ENCODE measurements at places on chromosomes 13 and 19. TPM values are rescaled to one million over a fixed set of nuclear protein-coding genes. Genes with fewer than 3 reads are reported as not detected.

GRCh38 chr19:33221638-33222037 lies 4.0 kb downstream of the SLC7A10 start:
- no peak for DNase-seq
- no peak overlapping the region for H3K4me3 ChIP-seq
- H3K36me3 ChIP-seq: no peaks in the 10 kb centered on the region
- H3K27ac ChIP-seq: no peak overlapping the region

- peak overlapping the region; percentile 71 for H3K4me3 ChIP-seq
- H3K27ac ChIP-seq: peak overlapping the region; percentile 99
- peaks cover 35% of the 10 kb centered on the region for H3K4me1 ChIP-seq
- no peaks in the 10 kb centered on the region for H3K36me3 ChIP-seq
Observed at GRCh38 chr19:748274-748598, 2.7 kb upstream of the MISP start.

GRCh38 chr13:107043021-107043956 lies 475.4 kb upstream of the ARGLU1 start:
- no peaks in the 10 kb centered on the region for H3K36me3 ChIP-seq
- no peak overlapping the region for H3K4me3 ChIP-seq
- peaks cover 5% of the 10 kb centered on the region for H3K4me1 ChIP-seq
- H3K27ac ChIP-seq: no peak overlapping the region
- peak; percentile 61 for DNase-seq
- no peaks in the 10 kb centered on the region for H3K27me3 ChIP-seq

DNA sequence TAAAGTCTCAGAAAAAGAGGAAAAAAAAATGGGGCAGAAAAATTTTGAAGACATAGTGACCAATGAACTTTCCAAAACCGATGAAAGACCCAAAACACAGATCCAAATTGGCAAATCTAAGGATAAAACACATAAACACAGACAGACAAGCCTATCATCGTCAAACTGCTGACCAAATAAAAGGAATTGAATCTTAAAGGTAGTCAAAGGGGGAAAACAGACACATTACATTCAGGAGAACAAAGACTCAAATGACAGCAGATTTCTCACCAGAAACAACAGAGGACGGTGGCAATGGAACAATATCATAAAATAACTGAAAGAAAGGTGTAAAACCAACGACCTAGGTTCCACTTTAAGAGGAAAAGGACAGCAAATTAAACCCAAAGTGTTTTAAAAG lies 10.2 kb downstream of the RBM26 start:
- peak; percentile 22 for DNase-seq
- H3K27ac ChIP-seq: no peak overlapping the region
- no peaks in the 10 kb centered on the region for H3K27me3 ChIP-seq
- peaks cover 27% of the 10 kb centered on the region for H3K36me3 ChIP-seq
- no peak overlapping the region for H3K4me3 ChIP-seq

GRCh38 chr13:106246666-106247188 lies 288.7 kb downstream of the EFNB2 start:
- H3K4me3 ChIP-seq: no peak overlapping the region
- no peaks in the 10 kb centered on the region for H3K36me3 ChIP-seq
- no peak overlapping the region for H3K27ac ChIP-seq
- no peaks in the 10 kb centered on the region for H3K27me3 ChIP-seq

GRCh38 chr13:74210693-74211393 lies 76.6 kb upstream of the KLF12 start:
- no peak for DNase-seq
- H3K27me3 ChIP-seq: peaks cover 2% of the 10 kb centered on the region
- H3K4me1 ChIP-seq: peaks cover 3% of the 10 kb centered on the region

DNA sequence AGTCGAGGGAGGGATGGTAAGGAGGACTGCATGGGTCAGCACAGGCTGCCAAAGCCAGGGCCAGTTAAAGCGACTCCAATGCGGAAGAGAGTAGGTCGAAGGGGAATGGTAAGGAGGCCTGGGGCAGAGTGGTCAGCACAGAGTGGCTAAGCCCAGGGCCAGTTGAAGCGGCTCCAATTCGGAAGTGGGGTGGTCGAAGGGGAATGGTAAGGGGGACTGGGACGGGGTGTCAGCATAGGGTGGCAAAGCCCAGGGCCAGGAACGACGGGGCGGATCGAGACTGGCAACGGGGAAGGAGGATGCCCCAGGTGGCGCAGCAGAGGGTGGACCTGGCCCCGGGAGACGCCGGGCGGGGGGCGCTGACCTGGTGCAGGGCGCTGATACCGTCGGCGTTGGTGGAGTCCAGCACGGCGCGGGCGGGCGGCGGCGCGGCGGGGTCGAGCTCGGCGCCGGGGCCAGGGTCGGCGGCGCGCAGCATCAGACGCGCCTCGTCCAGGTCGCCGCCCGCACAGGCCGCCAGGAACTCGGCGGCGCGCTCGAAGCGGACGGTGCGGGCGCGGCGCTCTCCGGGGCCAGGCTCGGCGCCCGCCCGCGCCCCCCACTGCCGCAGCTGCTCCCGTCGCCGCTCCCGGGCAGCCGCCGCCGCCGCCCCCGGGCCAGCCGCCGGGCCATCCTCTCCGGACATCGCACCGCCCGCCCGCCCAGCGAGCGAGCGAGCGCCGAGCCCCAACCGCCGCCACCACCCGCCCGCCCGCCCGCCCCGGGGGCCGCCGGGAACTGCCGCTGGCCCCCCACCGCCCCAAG lies at the start of gene PPP1R12C:
TSS of gene PPP1R12C (minus strand) at position 779 of the 804 bp plus-strand sequence. CDS start at position 685, 94 bp downstream.
- peak; percentile 43 for DNase-seq
- peak within 1 kb of the TSS; percentile 60 for H3K27ac ChIP-seq
- no peaks in the 10 kb centered on the region for H3K27me3 ChIP-seq
- peaks cover 38% of the 10 kb centered on the region for H3K4me1 ChIP-seq
- H3K4me3 ChIP-seq: peak within 1 kb of the TSS; percentile 94
- peaks cover 9% of the 10 kb centered on the region for H3K36me3 ChIP-seq

GRCh38 chr19:1251330-1252220 lies 3.2 kb downstream of the MIDN start:
- peaks cover 41% of the 10 kb centered on the region for H3K36me3 ChIP-seq
- H3K27ac ChIP-seq: peak overlapping the region; percentile 99
- no peaks in the 10 kb centered on the region for H3K27me3 ChIP-seq

GRCh38 chr19:34269489-34269888 lies 15.1 kb downstream of the GARRE1 start:
- no peak for DNase-seq
- H3K4me1 ChIP-seq: no peaks in the 10 kb centered on the region
- H3K36me3 ChIP-seq: peaks cover 8% of the 10 kb centered on the region
- H3K27me3 ChIP-seq: no peaks in the 10 kb centered on the region
- no peak overlapping the region for H3K4me3 ChIP-seq

DNA sequence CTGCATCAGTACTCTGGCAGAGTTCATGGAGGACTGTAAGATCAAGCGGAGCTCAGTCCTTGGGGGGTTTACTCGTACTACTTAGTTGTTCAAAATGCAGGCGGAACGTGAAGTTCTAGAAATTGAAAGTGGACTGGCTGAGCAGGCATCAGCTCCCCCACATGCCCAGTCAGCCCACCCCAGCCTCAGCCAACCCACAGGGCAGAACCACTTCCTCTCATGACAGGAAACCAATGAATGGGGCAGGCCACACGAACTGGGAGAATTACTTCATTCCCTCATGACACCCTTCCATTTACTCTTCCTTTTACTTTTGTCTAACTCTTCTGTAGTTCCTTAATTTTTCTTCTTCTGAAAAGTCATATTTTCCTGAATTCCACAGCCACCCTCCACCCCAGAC lies 71.9 kb downstream of the FLT1 start:
- no peak overlapping the region for H3K27ac ChIP-seq
- DNase-seq: no peak
- no peak overlapping the region for H3K4me3 ChIP-seq

- no peaks in the 10 kb centered on the region for H3K36me3 ChIP-seq
- no peak overlapping the region for H3K4me3 ChIP-seq
- DNase-seq: no peak
- peaks cover 25% of the 10 kb centered on the region for H3K4me1 ChIP-seq
- H3K27ac ChIP-seq: no peak overlapping the region
Observed at GRCh38 chr19:45500918-45501729, 2.9 kb downstream of the PPM1N start.

GRCh38 chr13:43528992-43529391 lies 257.8 kb downstream of the ENOX1 start:
- H3K4me1 ChIP-seq: no peaks in the 10 kb centered on the region
- H3K36me3 ChIP-seq: no peaks in the 10 kb centered on the region
- no peaks in the 10 kb centered on the region for H3K27me3 ChIP-seq
- H3K27ac ChIP-seq: no peak overlapping the region
- no peak overlapping the region for H3K4me3 ChIP-seq
- no peak for DNase-seq

Gene IRF3
- 95.2 TPM for polyA plus RNA-seq

Gene LYPD4
- not detected for polyA plus RNA-seq

Gene ZNF610
- polyA plus RNA-seq: 6.4 TPM

Gene JAK3
- polyA plus RNA-seq: 9.9 TPM

Gene ZSCAN4
- 0.25 TPM for polyA plus RNA-seq

All from large intestine (tissue), 12 donors.